Umbilical cord (tissue), 2 donors: ENCODE measurements at places on chromosomes 16 and 17. TPM values are rescaled to one million over a fixed set of nuclear protein-coding genes. Genes with fewer than 3 reads are reported as not detected.

CHST4 gene
- total RNA-seq: 1.2 TPM

HIGD1B gene
- not detected for total RNA-seq

KRT222 gene
- 3.4 TPM for total RNA-seq

PLCG2 gene
- total RNA-seq: 29.9 TPM

CDH11 gene
- total RNA-seq: 419 TPM

IGFALS gene
- total RNA-seq: 0.96 TPM

HYDIN gene
- 8.2 TPM for total RNA-seq

CDR2 gene
- total RNA-seq: 32.7 TPM

CPHXL2 gene
- not detected for total RNA-seq

FBXW10B gene
- 2.4 TPM for total RNA-seq

KRTAP2-3 gene
- total RNA-seq: 20.5 TPM
